CD4-positive, alpha-beta T cell treated with Interleukin-4 for 4 hours (primary cell): ENCODE measurements at places on chromosomes 3 and 15.

GRCh38 chr15:83287541-83288027 is 3.1 kb upstream of the BNC1 start:
- no peak for DNase-seq

GRCh38 chr3:158710601-158711000 is 21.7 kb downstream of the RARRES1 start:
- DNase-seq = no peak

- DNase-seq = no peak
These were observed 353.6 kb upstream of the ZNF717 start for GRCh38 chr3:76138921-76139320.

- no peak for DNase-seq
These were observed 86.6 kb downstream of the SNRK start for GRCh38 chr3:43372809-43373559.

DNA sequence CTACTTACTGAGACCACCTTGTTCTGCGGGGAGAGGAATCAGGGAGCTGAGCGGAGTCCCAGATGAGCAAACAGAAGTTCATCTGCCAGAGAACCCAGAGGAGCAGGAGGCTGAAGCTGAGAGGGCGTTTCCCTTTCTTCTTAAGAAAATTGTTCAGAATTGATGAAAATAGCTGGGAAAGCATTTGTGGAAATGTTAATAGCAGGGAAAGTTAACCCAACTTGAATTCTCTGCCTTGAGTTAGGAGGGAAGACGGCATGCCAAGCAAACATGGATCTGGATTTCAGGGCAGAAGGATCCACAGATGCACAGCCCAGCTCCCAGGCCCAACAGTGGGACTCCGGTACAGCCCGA is 23.2 kb downstream of the CRABP1 start:
- DNase-seq = no peak

DNA sequence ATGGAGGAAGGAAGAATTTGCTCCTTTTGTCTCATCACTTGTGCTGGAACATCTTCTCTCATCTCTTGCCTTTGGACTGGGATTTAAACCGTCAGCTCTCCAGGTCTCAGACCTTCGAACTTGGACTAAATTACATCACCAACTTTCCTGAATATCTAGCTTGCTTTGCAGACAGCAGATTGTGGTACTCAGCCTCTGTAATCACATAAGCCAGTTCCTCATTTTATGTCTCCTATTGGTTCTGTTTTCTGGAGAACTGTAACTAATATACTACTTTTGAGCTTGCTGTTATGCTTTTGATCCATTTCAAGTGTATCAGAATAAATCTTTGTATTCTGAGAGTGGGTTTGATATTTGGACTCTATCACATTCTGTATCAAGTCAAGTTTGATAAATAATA is 164.3 kb upstream of the VEPH1 start:
- no peak for DNase-seq

DNA sequence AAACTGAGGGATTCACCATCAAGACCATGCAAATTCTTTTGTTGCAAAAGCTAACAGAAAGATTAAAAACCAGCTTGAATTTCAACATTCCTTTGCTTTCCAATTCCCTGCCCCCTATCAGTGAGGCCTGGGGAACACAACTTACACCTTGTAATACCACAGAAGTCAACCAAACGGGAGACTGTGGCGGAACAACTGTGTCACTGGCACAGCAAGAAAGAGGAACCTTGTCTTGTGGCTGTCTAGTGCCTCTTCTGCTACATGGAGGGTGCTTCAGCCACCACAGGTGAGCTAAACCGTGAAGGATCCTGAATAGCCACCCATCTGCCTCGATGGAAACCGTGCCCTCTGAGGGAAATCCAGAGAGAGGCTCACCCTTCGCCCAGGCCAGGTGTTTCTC is 11.4 kb downstream of the CCDC12 start:
- DNase-seq = no peak

DNA sequence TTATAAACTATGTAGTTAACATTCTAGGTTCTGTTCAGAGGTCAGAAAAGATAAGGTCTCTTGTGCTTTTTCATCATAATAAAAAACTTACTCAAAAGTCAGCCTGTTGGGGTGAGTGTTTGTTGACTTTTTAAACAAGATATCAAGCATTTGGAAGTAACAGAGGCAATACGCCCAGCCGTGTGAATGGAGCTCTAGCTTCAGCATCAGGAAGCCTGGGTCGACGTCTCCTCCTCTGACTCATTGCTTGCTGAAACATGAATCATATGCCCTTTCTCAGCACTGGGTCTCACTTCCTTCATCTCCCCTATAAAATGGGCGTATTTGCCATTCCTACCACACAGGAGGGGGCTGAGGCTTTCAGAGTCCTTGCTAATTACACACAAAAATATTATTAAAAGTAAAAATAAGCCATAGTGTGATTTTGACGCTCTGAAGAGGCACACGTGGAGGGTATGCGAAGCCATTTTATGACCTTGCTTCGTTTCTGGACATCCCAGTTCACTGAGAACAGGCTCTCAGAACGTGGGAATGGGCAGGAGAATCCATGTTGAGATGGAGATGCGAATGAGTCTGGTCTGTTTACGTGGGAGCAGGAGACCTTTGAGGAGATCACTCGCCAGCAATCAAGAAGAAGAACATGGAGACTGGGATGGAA is 220.8 kb upstream of the TPRG1 start:
- peak; percentile 29 for DNase-seq

GRCh38 chr3:52471371-52472238 is 16.2 kb downstream of the NISCH start:
- peak; percentile 5 for DNase-seq
